ENCODE measurements at places on chromosomes 11 and 22.

GRCh38 chr11:67586568-67587250, 3.1 kb downstream of the GSTP1 start:
- H3K36me3 ChIP-seq: peaks cover 47% of the 10 kb centered on the region
- no peak overlapping the region for H3K27ac ChIP-seq
- H3K4me3 ChIP-seq: no peak overlapping the region
- H3K27me3 ChIP-seq: no peaks in the 10 kb centered on the region
- DNase-seq: no peak

DNA sequence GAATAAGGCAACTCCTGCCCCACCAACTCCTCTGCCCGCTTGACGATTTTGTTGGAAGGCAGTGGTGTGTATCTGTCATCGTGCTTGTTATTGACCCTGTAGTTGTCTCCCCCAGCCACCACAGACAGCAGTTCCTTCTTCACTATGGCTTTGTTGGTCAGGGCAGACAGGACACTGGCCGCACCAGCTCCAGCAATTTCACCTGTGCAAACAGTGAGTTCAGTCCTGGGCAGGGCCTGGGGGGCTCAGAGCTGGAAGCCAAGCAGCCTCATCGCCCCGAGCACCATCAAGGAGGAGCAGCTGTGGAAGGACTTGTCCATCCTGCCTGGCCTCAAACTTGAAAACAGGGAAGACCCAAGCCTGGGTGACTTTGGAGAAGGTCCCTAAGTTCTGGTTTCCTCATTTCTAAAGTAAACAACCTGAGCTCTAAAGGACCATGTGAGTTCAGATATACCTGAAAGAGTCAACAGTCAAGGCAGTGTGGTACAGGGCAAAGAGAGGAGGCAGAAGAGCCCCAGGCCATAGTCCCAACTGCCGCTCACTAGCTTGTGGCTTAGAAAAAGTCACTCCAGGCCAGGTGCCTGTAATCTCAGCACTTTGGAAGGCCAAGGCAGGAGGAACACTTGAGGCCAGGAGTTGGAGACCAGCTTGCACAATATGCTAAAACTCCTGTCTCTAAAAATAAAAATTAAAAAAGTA, 4.6 kb downstream of the PLAAT2 start:
- H3K27ac ChIP-seq: no peak overlapping the region
- peaks cover 2% of the 10 kb centered on the region for H3K4me1 ChIP-seq

GRCh38 chr11:107587306-107587979, 3.5 kb upstream of the ELMOD1 start:
- no peaks in the 10 kb centered on the region for H3K4me1 ChIP-seq
- no peaks in the 10 kb centered on the region for H3K36me3 ChIP-seq
- H3K27me3 ChIP-seq: no peaks in the 10 kb centered on the region
- no peak overlapping the region for H3K4me3 ChIP-seq
- no peak overlapping the region for H3K27ac ChIP-seq

DNA sequence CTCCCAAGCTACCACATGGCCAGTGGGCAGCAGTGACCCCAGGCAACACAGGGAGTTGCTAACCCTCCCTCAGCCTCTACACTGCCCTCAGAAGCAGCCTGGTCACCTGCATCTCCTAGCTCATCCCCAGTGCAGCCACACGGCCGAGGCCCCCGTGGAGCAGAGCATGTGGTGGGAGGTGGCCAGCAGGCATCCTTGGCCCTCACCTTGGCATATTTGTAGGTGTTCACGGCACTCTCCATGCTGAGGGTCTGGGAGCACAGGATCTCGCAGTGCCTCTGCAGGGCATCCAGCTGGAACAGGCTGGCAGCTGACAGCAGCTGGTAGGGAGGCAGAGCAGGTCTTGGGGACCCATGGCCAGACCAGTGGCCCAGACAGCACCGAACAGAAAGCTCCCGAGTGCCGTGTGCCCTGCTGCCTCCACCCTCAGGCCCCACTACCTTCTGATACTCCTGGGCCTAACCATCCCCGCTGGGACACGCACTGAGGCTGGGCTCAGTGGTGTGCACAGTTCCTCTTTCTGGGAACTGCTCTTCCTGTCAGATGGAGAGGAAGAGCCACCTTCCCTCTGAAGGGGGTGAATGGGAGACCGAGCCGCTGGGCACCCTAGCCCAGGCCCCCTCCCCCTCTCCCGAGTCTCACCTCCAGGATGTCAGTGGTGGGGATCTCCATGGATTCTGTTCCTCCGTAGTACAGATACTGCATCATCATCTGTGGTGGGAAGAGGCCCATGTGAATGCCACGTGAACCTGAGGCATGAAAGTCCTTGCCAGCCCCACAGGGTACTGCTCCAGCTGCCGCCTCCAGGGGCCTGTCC, 48.8 kb downstream of the NAT10 start:
- H3K36me3 ChIP-seq: no peaks in the 10 kb centered on the region
- no peaks in the 10 kb centered on the region for H3K27me3 ChIP-seq
- H3K27ac ChIP-seq: no peak overlapping the region
- H3K4me3 ChIP-seq: no peak overlapping the region
- DNase-seq: no peak

DNA sequence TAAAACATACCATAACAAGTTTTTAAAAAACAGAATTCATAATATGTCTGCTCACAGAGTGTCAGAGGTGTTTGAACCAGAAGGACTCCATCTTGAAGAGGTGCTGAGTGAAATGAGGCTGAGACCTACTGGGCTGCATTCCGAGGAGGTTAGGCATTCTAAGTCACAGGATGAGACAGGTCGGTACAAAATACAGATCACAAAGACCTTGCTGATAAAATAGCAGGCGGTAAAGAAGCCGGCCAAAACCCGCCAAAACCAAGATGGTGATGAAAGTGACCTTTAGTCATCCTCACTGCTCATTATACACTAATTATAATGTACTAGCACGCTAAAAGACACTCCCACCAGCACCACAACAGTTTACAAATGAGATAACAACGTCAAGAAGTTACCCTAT, 116.4 kb downstream of the ARHGAP32 start:
- H3K27me3 ChIP-seq: no peaks in the 10 kb centered on the region
- no peak overlapping the region for H3K4me3 ChIP-seq
- H3K4me1 ChIP-seq: no peaks in the 10 kb centered on the region
- DNase-seq: no peak

GRCh38 chr11:62560566-62561103, 13.1 kb downstream of the EEF1G start:
- H3K27ac ChIP-seq: peak overlapping the region; percentile 87
- peak; percentile 91 for DNase-seq
- no peak overlapping the region for H3K4me3 ChIP-seq
- peaks cover 3% of the 10 kb centered on the region for H3K36me3 ChIP-seq
- no peaks in the 10 kb centered on the region for H3K27me3 ChIP-seq

GRCh38 chr11:69558519-69558941, 77.1 kb downstream of the LINC01488 start:
- no peaks in the 10 kb centered on the region for H3K4me1 ChIP-seq
- no peak overlapping the region for H3K4me3 ChIP-seq
- H3K36me3 ChIP-seq: no peaks in the 10 kb centered on the region
- H3K27me3 ChIP-seq: no peaks in the 10 kb centered on the region
- DNase-seq: no peak

GRCh38 chr11:86632499-86633269, 39.7 kb downstream of the ME3 start:
- H3K4me1 ChIP-seq: no peaks in the 10 kb centered on the region
- H3K27ac ChIP-seq: no peak overlapping the region
- no peak overlapping the region for H3K4me3 ChIP-seq
- no peaks in the 10 kb centered on the region for H3K36me3 ChIP-seq
- no peak for DNase-seq

DNA sequence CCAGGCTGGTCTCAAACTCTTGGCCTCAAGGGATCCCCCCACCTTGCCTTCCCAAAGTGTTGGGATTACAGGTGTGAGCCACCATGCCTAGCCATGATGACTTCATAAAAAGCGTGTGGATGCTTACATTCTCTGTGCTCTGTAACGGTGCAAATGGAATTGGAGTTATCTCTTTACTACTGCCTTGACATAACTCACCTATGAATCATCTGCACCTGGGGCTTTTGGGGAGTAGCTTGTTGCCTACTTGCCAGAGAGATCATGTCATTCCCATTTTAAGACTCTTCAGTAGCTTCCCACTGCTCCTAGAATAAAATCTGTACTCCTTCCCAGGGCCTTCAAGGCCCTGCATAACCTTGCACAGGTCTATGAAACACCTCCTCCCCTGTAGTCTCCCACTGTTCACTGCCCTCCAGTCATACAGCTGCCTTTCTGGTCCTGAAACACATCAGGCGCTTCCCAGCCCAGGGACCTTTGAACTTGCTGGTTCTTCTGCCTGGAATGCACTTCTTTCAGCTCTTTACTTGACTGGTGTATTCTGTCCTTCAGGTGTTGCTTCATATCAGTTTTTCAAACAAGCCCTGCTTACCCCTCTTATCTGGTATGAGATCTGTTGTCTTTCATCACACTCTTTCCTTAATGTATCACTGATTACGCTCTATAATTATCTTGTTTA, 19.6 kb upstream of the MOGAT2 start:
- H3K27ac ChIP-seq: no peak overlapping the region
- no peak overlapping the region for H3K4me3 ChIP-seq
- H3K36me3 ChIP-seq: no peaks in the 10 kb centered on the region
- no peaks in the 10 kb centered on the region for H3K27me3 ChIP-seq

DNA sequence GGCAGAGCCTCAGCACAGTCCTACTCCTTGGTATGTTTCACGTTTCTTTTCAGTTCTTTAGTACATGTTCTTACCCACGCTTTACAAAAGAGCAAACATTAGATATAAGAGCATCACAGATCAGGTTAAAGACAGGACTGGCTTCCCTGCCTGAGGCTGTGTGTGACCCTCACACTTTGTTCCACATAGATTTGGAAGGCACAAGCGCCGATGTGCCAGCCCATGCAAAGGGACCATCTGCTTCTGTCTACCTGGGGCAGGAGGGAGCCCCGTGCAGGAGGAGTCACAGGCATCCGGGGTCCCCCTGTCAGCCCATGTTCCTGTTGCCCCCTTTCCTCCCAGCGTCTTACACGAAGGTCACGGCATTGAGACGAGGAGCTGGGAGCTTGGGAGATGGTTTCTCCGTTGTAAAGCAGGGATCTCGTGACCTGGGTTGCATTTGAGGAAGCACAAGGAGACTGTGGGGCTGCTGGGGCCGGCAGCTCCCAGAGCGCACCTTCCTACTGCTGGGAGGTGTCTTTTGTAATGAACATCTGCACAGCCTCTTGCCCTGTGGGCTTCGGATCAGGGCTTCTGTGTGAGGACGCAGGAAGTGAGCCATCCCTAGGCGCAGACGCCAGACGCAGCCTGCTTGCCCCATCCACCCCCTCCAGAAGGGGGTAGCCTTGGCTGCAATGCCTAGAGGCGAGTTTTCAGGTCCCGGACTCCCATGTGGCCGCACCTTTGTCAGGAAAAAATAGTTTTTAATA, 72.6 kb downstream of the SCN3B start:
- H3K36me3 ChIP-seq: no peaks in the 10 kb centered on the region
- H3K27ac ChIP-seq: no peak overlapping the region
- H3K27me3 ChIP-seq: no peaks in the 10 kb centered on the region
- DNase-seq: no peak
- no peaks in the 10 kb centered on the region for H3K4me1 ChIP-seq
- H3K4me3 ChIP-seq: no peak overlapping the region

GRCh38 chr22:23023294-23023693, 47.0 kb upstream of the GNAZ start:
- H3K27ac ChIP-seq: no peak overlapping the region
- no peaks in the 10 kb centered on the region for H3K4me1 ChIP-seq
- H3K36me3 ChIP-seq: no peaks in the 10 kb centered on the region
- no peak for DNase-seq
- H3K4me3 ChIP-seq: no peak overlapping the region

GRCh38 chr11:18495271-18495670, 31.5 kb downstream of the TSG101 start:
- H3K27me3 ChIP-seq: no peaks in the 10 kb centered on the region
- peaks cover 75% of the 10 kb centered on the region for H3K36me3 ChIP-seq
- no peak overlapping the region for H3K27ac ChIP-seq
- H3K4me3 ChIP-seq: no peak overlapping the region
- no peak for DNase-seq

DNA sequence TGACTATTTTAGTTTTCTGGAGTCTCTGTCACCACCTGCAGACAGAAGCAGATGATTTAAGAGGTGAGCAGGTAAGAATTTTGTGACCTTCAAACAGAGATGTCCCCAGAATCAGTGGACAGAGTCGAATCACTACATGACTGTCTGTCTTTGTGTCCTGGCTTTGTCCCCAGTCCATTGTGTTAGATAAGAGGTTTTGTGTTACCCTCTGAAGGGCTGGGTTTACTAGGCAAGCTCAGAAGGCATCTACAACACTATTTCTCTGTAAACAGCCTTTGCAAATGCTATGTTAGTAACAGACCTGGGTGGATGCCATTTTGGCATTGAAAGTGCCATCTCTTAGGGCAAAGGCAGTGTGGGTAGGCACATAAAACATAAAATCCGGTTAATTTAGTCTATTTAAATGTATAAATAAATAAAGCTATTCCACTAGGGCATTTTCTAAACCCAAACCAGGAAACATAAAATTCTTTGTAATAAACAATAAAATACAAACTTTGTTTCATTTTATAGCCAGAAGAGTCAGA, 40.3 kb upstream of the CADM1 start:
- no peaks in the 10 kb centered on the region for H3K4me1 ChIP-seq
- H3K36me3 ChIP-seq: no peaks in the 10 kb centered on the region
- no peaks in the 10 kb centered on the region for H3K27me3 ChIP-seq
- no peak overlapping the region for H3K27ac ChIP-seq
- H3K4me3 ChIP-seq: no peak overlapping the region

- H3K4me1 ChIP-seq: peaks cover 5% of the 10 kb centered on the region
- H3K36me3 ChIP-seq: no peaks in the 10 kb centered on the region
- no peak for DNase-seq
- H3K27ac ChIP-seq: no peak overlapping the region
- H3K4me3 ChIP-seq: no peak overlapping the region
- H3K27me3 ChIP-seq: no peaks in the 10 kb centered on the region
Measured at GRCh38 chr11:70108250-70108649, 30.1 kb downstream of the ANO1 start.

- H3K27ac ChIP-seq: no peak overlapping the region
- no peak for DNase-seq
- no peaks in the 10 kb centered on the region for H3K36me3 ChIP-seq
- H3K4me1 ChIP-seq: peaks cover 6% of the 10 kb centered on the region
- no peaks in the 10 kb centered on the region for H3K27me3 ChIP-seq
- H3K4me3 ChIP-seq: no peak overlapping the region
Measured at GRCh38 chr11:78796956-78797355, 222.3 kb upstream of the NARS2 start.

DNA sequence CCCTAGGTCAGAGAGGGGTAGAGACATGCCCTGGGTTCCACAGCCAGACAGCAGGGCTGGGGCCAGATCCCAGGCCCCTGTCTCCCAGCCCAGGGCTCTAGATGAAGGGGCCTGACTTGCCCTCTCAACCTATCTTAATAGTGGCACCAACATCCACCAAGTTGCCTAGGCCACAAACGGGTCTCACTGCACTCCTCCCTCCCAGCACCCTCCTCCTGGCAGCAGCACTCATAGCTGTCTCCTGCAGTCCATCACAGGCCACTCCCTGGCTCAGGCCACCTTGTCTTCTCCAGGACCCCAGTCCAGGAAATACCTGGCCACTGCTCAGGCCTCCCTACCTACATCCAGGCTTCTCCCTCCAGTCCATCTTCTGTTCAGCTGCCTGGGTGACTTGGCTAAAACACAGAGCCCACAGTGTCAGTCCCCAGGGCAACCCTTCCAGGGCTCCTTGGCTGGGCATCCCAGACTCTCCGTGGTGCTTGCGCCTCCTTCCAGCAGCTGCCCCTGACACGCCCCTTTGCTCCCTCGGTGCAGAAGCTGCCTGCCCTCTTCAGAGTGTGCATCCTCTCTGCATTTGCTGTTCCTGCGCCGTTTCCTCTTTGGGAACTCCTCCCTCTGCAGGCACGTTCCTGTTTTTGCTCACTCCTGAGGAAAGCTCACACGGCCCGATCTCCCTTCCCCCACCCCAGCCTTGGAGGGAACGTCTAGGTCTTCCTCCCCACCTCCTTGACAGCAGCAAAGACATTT, 40.5 kb downstream of the LRRC32 start:
- peaks cover 6% of the 10 kb centered on the region for H3K36me3 ChIP-seq
- H3K4me1 ChIP-seq: peaks cover 15% of the 10 kb centered on the region
- no peaks in the 10 kb centered on the region for H3K27me3 ChIP-seq
- no peak overlapping the region for H3K4me3 ChIP-seq
- peak; percentile 41 for DNase-seq
